ENCODE measurements at places on chromosomes 13 and 19.
A peak's percentile ranks its signal among the peaks of the same experiment; 100 is the strongest.

DNA sequence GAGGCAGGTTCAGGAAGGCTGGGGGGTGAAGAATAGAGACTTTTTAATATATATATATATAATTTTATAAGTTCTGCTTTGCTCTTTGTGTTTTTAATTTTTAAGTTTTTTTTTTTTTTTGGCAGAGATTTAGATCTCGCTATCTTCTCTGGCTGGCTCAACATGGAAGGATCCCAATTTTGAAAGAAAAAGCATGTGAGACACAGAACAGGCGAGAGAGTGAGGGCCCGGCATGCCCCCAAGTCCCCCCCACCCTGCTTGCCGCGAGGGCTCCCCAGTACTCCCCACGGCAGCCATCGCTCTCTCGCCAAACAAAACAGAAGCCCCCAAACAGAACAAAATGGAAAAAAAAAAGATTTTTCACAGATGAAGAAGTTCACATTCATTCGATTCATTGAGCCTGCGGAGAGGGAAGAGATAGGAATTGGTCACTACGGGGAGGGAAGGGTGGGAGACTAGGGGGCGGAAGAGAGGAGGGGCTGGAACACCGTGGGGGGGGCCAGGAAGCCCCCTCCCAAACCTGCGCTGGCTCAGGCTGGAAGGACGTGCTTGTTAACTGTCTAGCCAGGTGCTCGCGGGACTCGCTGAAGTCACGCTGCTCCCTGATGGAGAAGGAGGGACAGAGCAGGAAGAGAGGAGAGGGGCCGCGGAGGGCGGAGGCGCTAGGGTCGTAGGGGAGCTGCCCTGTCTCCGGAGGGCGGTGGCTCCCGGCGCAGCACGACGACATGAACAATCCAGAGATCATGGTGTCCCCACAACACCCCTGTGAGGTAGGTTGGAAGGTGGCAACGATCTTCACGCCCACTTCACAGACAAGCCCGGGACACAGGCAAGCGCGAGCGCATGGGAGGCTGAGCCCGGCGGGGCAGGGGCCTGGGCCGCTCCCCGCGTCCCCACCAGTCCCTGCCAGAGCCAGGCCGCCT is 10.6 kb downstream of the KHSRP start:
- DNase-seq: no peak

DNA sequence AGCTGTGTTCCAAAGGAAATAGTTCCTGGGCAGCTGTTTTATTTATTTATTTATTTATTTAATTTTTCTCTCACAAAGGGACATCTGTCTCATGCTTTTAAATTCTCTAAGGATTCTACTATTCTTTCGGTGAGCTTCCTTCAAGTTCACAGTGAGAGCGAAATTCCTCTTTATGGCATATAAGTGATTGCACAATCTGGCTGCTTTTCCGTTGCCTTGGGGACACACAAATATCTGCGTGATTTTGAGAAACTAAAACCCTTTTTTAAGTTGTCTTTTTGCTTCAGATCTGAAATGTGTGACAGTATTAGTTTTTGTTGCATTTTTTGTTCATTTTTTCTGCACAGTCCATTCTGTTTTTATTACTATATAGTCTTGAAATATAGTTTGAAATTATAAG is 19.2 kb downstream of the ZNF486 start:
- DNase-seq: no peak

GRCh38 chr13:59203855-59204254 is 959.9 kb downstream of the DIAPH3 start:
- DNase-seq: no peak

GRCh38 chr19:12770922-12771321 is 4.4 kb downstream of the HOOK2 start:
- DNase-seq: no peak

DNA sequence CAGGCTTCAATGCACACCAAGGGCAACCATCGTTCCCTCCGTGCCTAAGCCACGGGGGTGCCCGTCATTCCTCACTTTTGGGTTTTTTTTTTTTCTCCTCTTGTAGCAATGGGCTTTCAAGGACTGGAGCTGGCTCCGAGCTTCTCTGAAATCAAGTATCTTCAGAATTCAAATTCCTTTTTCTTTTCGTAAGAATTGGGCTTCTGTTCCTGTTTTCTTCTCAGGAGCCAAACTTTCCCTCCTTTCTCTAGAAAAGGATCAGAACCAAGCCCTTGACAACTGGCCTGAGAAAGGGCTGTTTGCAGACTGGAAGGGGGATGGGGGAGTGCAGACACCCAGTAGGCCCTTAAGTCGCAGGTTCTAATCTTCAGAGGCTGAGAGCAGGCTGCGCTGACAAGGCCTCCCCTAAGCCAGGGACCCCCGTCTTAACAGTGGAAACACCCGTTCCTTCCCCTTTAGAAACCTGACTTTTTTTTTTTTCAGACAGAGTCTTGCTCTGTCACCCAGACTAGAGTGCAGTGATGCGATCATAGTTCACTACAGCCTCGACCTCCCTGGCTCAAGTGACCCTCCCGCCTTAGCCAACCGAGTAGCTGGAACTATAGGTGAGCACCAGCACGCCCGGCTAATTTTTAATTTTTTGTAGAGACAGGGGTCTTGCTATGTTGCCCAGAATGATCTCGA is 51.6 kb downstream of the RFX2 start:
- DNase-seq: no peak

DNA sequence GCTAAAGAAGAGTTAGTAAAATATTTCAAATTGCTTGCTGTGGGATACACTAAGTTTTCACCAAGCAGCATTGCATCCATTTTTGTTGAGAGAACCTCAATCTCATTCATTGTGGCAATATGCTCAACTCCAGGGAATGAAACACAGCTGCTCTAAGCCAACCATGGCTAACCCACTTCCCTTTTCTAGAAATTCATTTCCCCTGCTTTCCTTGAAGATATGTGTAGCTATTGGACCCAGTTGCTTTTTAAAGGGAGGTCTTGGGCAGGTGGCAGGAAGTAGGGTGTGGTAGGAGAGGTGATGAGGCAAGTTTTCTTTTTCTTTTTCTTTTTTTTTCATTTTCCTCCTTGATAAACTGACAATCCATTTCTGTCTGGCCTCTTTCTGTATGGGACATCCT is 452.2 kb downstream of the FGF14 start:
- DNase-seq: no peak

GRCh38 chr13:54980651-54981050 is 1952.0 kb downstream of the OLFM4 start:
- DNase-seq: no peak

DNA sequence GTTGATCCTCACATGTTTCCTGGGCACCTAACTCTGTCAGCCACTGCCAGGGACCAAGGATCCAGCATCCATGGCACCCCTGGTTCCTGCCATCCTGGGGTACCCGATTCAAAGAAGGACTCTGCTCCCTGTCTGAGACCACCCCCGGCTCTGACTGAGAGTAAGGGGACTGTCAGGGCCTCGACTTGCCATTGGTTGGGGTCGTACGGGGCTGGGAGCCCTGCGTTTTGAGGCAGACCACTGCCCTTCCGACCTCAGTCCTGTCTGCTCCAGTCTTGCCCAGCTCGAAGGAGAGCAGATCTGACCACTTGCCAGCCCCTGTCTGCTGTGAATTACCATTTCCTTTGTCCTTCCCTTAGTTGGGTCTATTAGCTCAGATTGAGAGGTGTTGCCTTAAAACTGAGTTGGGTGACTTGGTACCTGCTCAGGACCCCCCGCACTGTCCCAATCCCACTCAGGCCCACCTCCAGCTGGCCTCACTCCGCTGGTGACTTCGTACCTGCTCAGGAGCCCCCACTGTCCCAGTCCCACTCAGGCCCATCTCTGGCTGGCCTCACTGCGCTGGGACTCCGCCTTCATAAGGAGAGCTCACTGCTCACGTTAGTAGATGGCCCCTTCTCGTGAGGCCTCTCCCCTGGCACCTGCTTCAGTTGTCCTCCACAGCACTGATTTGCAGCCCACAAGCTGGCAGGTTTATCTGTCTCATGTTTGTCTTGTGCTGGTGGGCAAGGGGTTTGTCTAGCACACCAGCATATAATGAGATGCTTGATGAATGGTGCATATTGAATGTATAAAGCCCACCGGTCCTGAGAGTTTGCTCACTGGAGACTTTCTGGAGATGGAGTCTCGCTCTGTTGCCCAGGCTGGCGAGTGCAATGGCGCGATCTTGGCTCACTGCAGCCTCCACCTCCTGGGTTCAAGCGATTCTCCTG is 3.9 kb downstream of the RPL28 start:
- no peak for DNase-seq

- DNase-seq: no peak
Observed at GRCh38 chr19:17658666-17659065, 29.5 kb downstream of the UNC13A start.

DNA sequence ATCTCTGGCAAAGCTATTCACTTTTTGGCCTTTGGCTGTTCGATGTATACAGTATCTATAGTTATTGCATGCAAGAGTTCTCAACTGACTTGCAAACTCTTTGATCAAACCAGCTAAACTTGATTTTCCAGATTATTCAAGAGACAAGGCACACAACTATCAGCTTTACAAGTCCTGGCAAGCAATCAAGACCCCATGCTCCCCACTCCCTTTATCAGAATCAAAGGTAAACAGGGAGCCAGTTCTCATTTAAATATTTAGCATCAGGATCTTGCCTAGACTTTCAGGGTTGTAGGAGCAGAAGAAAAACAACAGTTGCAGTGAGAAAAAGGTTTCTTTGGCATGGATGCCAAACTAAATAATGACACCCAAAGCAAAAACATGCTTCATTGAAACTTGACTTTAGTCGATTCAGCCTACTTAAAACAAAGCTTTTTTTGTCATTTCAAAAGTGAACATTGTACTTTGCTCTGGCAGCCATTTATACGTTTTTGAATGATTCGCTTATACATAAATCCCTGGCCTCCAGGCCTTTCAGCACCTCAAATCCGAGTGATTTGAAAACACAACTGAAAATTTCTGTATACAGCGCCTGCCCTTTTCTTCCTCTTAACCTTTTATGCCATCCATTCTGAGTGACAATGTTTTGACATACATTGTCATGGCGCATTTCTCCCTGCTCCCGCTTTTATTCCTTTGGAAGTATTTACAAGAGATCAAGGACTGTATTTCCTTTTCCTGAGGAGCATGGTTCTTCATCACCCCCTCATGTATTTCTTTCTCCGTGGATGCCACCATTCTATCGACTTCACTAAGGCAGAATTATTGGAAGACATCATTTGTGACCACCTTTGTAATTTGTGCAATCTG is 340.8 kb downstream of the KLF5 start:
- DNase-seq: no peak

GRCh38 chr19:15633082-15633835 is 7.4 kb upstream of the CYP4F3 start:
- DNase-seq: no peak

DNA sequence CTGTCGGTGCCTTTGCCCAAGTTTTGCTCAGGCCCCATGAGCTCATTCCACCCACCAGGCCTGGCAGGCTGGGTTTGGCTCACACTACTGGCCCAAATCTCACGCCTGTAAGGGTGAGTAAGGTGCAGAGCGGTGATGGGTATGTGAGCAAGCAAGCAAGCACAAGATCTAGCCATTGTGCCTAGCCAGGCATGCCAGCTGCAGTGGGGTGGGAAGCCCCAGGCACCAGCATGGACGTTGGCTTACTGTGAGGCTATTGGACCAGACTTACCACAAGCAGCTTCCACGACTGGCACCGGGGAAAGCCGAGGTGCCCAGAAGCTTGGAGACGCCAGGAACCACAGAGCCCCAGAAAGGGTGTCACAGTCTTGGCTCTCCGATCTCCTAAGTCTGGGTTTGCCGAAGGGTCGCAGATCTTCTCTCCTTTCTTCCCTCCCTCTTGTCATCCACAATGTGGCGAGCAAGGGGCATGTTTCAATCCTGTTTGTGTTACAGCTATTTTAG is 2659.4 kb upstream of the PCDH20 start:
- DNase-seq: no peak

DNA sequence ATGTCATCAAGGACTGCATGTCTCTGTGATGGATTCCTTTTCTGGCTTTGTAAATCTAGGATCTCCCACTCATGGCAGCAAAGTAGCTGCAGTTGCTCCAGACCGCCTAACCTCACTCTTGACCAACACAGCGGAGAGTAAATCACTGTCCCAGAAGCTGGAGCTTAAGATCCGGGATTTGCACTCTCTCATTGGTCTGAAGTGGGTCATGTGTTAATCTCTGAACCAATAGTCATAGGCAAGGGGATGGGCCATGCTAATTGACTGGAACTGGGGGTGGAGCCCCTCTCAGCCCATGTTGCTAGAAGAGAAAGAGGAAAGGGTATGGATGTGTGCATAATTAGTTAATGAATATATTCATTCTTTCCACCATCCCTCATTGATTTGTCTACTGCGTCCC is 34.0 kb downstream of the VAV1 start:
- no peak for DNase-seq

DNA sequence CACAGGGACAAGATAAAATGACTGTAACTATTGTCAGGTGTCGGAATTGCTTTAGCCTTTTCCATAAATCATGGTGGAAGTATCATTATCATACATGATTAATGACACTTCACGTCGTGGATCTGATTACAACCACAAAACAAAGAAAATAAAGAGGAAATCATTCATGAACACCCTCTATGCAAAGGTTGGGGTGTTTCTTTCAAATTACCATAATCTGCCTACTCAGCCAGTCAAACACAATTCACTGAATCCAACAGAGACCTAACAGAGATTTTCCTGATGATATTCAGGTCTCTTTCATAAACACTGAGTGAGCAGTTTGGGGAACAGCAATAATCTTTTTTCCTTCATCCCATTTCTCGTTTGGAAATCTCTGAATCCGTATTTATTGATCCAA is 625.6 kb downstream of the DCT start:
- DNase-seq: no peak

DNA sequence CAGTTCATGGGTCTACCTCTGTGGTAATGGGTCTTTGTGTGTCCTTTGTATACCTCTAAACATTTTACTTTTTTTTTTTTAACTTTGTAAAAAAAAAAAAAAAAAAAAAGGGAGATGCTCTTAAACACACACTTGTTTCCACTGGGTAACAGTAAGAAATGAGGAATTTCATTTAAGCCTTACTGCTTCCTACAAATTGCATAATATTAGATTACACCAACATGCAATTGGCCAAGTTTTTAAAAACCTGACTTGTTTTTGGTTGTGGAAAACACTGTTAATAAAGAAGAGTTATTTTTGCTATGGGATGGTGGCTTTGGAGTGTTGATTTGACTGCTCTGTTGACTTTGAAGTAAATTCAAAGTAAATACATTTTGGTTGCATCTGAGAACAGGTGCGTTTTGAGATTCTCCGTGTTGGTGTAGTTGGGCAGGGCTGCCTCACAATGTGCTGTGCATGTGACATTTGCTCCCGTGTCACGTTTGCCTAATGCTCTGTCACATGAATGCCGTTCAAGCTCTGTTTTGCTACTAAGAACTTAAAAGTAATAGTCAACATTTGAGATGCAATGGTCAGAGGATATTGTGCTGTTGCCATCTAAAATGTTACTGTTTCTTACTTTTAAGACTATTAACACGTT is 202.4 kb downstream of the LMO7 start:
- no peak for DNase-seq

DNA sequence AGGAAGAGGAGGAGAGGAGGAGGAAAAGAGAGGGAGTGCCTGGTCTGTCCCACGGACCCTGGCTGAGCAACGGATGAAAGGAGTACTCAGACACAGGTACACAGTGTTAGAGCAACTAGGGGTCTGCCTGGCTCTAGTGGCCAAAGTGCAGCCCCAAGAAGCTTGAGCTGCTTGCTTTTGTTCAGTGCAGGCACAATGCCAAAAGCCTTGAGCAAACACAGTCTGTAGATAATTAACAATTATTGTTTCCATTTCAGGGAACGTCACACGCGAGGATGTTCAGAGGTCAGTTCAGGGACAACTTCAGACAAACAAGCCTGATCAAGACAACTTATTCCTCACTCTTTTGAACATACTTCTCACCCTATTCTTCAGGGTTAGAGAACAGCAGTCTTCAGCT is 32.2 kb upstream of the ZNF726 start:
- DNase-seq: no peak

GRCh38 chr13:32638739-32639138 is 52.5 kb downstream of the PDS5B start:
- peak; percentile 21 for DNase-seq
